ENCODE measurements at places on chromosomes 6 and 20.

GRCh38 chr6:109093732-109094415, 772 bp downstream of the SESN1 start:
- no peak for DNase-seq

DNA sequence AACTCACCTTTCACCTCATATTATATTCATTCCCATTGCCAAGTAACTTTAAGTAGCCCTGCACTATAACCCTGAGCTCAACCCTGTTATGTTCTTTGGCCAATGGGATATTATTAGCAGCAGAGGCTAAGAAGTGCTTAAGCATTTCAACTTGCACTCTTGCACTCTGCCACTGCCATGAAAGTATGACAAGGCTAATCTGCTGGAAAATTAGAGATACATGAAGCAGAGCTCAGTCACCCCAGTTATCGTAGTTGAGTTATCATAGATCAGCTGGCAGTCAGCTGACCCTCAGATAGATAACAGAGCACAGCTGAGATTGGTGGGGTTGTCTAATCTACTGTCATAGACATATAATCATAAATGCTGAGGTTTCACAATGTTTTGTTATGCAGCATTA, 209.4 kb upstream of the RUNX2 start:
- no peak for DNase-seq

DNA sequence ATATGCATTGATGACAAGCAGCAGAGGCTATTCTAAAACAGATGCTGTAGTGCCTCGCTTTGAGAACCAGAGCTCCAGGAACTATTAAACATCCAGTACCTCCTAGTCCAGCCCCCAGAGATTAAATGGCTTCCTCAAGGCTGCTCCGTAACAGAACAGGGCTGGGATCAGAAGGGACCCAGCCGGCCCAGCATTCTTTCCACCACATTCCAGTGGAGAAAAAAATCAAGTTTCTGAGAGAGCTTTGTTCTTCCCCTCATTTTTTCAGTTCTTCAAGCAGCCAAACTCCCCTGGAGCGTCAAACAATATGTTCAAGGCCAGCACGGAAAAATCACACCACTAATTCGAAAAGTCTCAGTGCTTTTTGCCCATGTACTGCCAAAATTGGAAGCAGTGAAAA, 5.8 kb upstream of the STMND1 start:
- peak; percentile 42 for DNase-seq

- DNase-seq: peak; percentile 91
Observed at GRCh38 chr6:161233986-161234661, 39.7 kb downstream of the AGPAT4 start.

GRCh38 chr6:61606500-61606899, 679.5 kb downstream of the KHDRBS2 start:
- no peak for DNase-seq

DNA sequence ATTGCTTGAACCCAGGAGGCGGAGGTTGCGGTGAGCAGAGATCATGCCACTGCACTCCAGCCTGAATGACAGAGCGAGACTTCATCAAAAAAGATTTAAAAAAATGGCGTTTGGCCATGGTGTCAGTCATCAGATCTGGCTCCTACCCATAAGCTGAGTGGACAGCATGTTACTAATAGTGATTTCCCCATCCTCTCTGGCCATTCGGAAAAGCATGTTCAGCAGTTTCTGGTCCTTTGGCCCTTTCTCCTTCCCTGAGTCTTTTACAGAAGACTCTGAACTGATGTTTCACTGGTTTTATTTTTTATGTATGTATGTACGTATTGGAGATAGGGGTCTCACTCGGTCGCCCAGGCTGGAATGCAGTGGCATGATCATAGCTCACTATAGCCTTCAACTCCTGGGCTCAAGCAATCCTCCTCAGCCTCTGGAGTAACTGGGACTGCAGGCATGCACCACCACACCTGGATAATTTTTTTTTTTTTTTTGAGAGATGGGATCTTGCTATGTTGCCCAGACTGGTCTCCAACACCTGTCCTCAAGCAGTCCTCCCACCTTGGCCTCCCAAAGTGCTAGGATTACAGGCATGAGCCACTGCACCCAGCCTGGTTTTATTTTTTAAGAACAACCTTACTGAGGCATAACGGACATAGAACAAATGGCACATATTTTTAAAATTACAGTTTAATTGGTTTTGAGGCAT, 84.2 kb upstream of the CNKSR3 start:
- no peak for DNase-seq

DNA sequence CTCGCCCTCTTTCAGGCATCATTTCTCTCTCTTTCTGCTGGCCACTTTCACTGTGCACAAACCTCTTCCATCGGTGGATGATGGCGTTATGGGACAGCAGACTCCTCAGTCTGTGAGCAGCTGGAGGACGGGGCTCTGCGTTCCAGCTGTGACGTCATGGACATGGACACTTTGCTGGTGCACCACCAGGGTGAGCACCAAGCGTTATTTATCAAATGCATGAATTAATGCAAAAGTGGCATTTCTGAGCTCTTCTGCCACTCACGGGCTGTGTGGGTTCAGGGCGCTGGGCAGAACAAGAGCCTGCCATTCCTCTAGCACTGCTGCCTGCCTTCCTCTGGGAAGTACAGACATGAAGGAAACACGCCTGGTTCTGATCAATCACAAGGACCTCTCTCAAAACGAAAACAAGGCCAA, 82.9 kb upstream of the MPC1 start:
- peak; percentile 64 for DNase-seq

GRCh38 chr6:64146876-64147275, 511.3 kb downstream of the PHF3 start:
- no peak for DNase-seq

GRCh38 chr20:41242352-41242751, 75.2 kb downstream of the ZHX3 start:
- no peak for DNase-seq

GRCh38 chr6:44214307-44214706, 2.4 kb upstream of the MYMX start:
- DNase-seq: no peak

- no peak for DNase-seq
Observed at GRCh38 chr6:169296170-169296569, 42.5 kb upstream of the THBS2 start.

- no peak for DNase-seq
Observed at GRCh38 chr6:122709922-122710512, 69.5 kb upstream of the FABP7 start.

DNA sequence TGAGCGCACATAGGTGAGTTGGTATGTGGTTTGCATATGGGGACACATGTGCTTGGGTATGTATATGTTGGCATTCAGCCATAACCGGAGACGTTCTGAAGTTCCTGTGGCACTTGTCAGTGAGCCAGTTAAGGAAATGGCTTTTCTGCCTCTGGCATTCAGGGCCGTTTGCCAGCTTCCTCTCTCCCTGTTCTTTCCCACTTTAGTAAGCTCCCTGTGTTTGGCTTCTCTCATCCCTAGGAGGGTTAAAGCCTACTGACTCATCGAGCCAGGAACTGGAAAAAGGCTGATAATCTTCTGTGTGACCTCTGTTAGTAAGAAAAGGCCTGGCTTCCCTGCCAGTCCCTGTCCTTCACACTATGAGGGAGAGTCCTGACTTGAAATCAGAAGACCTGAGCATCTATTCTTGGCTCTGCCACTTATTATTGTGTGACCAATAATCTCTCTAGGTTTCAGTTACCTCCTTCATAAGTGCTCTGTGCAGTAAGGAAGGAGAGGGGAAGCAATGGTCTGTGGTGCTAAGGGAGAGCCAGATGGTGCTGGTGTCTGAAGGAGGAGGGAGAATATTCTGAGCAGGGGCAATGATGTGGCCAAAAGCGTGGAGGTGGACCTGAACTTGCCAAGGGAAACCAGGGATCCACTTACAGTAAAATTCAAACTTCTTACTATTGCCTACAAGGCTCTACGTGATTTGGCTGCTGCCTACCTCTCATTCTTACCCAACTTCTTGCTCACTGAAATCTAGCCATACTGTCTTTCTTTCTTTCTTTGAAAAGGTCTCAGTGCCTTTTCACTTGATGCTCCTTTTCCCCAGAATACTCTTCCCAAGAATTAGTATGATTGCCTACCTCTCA, 31.4 kb downstream of the ACSS2 start:
- DNase-seq: peak; percentile 86

GRCh38 chr6:11245381-11246256, 13.2 kb upstream of the NEDD9 start:
- DNase-seq: peak; percentile 95

DNA sequence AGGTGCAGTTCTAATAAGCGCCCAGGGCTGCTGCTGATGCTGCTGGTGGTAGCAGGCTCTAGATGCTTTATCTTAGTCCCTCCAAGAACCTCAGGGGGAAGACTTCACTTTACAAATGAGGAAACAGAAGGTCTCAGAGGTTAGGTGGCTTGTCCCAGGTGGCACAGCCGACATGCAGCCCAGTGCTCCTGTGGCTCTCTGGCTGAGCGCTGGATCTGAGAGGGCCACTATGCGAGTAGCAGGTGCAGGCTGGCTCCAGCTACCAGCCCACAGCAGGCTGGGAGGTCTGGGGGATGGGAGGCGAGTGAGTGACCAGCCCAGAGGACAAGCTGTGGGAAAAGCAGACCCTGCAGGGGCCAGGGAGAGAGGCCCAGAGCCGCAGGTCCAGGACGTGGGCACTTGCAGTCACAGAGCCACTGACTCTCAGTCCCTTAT, 90.9 kb downstream of the PRND start:
- DNase-seq: no peak

GRCh38 chr20:37914672-37915433, 11.9 kb downstream of the VSTM2L start:
- no peak for DNase-seq

GRCh38 chr6:157670466-157671186, 152.4 kb upstream of the SNX9 start:
- peak; percentile 21 for DNase-seq

GRCh38 chr6:149513915-149514314, 29.1 kb upstream of the ZC3H12D start:
- DNase-seq: peak; percentile 16

GRCh38 chr6:5681480-5681879, 325.2 kb downstream of the NRN1 start:
- DNase-seq: no peak

DNA sequence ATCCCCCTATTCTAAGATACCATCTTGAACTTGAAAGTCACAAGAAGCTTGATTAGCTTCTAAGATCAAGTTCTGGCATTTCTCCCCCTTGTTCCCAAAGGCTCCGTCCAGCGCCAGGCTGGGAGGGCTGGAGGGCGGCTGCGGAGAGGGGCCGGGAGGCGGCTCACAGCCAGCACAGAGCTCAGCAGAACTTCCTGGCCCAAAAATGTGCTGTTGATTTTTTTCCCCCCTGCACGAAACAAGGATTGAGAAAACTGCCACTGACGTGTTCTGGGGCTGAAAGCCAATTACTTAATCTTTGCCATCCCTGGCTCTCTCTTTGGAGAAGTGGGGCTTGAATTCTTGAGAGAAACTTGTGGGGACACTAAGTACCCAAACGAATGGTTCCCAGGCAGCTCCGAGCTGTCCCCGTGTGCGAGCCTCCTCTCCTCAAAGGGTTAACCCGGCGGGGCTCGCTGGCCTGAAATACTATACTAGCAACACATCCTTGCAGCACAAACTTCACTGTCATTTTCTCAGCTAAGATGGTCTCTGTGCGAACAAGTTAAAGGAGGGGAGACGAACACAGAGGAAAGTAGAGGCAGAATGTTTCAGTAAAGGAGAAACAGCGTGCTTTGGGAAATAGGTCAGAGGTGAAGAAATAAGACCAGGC, 452 bp downstream of the TRAF3IP2 start:
- peak; percentile 97 for DNase-seq

GRCh38 chr6:146345598-146345997, 198.0 kb upstream of the RAB32 start:
- no peak for DNase-seq

- DNase-seq: no peak
Observed at GRCh38 chr20:61940491-61940890, 125.2 kb downstream of the TAF4 start.

- no peak for DNase-seq
Observed at GRCh38 chr6:167839343-167839742, 12.6 kb downstream of the AFDN start.

DNA sequence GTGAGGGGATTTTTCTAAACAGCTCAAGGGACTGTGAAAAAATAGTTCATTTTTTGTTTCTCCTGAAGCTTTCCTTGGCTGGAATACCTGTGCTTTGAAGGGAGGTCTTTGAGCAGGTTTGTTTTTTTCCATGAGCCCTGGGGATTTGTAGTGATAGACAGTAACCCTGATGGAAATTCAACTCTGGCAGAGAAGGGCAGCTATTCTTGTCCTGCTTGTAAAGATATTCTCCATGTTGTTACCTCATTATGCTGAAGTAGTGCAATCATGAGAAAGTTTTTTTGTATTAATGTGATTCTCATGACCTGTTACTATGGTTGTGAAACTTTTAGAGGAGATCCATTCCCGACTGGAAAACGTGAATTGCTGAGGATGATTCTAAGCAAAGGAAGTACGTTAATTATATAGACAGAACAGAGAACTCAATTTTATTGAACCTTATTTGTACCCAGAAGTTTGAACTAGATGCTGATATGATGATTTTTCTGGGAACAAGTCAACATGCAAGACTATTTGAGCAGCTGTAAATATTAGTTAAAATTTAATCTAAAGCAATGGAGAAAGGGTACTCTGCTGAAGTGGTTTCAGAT, 12.5 kb downstream of the UTRN start:
- peak; percentile 77 for DNase-seq

All from AG10803 (cell line).